HT1080 (cell line): ENCODE measurements at places on chromosomes 3 and 15. TPM values are rescaled to one million over a fixed set of nuclear protein-coding genes. Genes with fewer than 3 reads are reported as not detected.

DNA sequence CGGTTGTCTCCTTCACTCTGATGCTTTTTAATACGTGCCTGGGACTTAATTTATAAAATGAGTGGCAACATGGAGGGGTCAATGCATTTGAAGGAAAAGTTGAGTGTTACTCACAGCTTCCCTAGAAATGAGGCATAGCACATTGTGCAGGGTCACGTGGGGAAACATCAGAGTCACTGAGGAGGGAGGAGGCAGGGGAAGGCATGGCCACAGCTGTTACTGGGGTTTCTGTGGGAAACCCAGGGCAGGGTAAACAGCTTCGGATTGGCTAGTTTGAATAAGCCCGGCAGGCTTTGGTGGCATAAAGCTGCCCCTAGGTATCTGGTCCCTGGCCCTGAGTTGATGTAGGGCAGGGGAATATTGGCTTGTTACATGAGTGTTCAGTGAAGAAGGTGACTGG lies 98.9 kb upstream of the ST8SIA2 start:
- peak; percentile 32 for DNase-seq

DNA sequence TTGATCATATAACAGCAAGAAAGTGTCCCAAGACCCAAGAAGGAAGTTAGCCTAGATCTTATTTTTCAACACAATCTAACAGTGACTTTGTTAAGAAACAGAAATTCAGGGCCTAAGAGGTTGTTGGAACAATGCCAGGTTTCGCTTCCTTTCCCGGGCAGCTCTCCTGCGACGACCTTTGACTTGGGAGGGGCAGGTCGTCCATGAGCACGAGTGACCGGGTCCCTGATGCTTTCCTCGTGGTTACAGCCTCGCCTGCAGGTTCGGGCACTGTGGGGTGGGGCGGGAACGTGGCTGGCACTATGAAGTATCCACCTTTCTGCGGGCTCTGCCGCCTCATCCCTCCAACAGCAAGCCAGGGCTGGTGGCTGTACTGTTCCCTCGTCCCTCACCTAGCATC lies 90.1 kb upstream of the RGMA start:
- no peak for DNase-seq

Gene ZNF774
- total RNA-seq, result 0.76 and 0.87 TPM in 2 replicates

Gene NTRK3
- total RNA-seq, result 0.10 TPM in 1 of 2 replicates, not detected in the other

Gene CPNE9
- total RNA-seq, result not detected in 2 replicates

Gene SLC51B
- total RNA-seq, result not detected in 2 replicates

DNA sequence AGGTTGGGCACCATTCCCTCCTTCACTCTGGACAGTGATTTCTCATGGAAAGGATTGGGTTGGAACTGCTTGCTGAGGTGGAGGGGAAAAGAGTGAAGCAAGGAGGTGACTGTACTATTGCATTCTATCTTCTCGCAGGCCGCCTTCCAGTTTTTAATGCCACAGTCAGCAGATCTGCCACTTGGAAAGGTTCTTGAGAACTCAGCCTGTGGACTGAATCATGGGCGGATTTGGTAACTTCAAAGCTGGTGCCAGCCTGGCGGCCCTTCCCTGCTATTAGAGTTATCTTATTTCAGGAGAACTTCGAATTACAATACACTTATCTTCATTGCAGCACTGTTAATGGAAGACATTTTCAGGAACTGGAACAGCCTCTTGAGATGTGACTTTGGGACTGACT lies 23.1 kb upstream of the SLC28A2 start:
- no peak for DNase-seq

- peak; percentile 79 for DNase-seq
Measured at GRCh38 chr3:77038468-77038929, 1.4 kb upstream of the ROBO2 start.

Gene OR5K2
- not detected in 2 replicates for total RNA-seq

DNA sequence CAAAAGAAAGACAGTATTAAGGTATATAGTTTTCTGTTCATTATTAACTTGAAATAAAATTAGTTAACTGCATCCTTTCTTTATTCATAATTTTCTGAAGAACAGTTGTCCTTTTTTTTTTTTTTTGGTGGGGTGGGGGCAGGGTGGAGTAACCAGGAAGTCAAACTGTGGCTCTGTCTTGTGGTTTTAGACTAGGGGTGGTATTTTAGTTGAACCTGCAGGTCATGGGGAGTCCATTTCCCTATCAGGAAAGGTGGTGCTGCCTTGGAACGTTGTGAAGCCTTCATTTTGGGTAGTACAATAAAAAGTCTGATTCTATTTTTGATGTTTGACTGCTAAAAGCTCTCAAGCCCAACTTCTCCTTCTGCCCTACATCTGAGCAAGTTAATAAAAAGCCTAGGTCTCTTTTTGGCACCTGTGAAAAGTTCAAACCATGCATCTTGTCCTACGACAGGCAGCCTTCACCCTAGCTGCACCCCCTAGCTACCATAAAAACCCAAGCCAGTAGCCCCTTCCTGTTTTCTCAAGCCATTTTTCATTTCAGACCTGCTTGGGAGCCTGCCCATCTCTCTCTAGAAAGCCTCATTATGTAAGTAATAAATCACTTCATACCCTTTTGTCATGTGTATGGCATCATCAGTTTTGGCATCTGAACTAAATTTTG lies 31.2 kb upstream of the RIOX2 start:
- DNase-seq, result no peak

Gene SLC22A13
- 0.07 TPM in 1 of 2 replicates, not detected in the other for total RNA-seq

DNA sequence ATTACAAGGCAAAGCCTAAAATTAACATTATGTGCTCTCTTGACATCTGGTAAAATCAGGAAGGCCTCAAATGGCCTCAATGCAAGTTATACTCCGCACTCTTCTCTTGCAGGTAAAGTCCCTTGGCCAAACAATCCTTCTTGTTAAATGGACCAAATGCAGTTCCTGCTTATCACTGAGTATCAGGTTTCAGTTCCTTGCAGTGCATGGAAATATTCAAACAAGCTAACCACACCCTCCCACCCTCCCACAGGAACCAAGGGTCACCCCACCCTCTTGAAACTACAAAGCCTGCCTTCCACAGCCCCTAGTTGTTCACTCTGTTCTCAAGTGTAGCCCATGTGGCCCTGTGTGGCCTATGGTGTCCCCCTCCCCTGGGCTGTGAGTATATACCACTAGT lies 171.9 kb upstream of the CADPS start:
- DNase-seq, result no peak

DNA sequence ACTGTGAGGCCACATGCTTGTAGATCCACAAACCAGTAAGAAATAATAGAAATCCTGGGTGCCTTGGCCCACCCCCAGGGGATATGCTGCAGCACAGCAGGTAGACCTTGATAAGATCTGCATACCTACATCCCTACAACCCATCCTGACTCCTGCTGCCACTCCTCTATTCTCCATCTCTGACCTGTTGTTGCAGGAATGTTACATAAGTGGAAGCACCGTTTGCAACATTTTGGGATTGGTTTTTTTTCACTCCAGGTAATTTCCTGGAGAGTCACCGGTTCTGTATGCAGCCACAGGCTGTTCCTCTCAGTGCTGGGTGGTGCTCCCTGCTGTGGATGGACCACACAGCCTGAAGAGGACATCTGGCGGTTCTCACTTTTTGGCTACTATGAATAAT lies 16.1 kb upstream of the CSPG5 start:
- DNase-seq, result no peak

DNA sequence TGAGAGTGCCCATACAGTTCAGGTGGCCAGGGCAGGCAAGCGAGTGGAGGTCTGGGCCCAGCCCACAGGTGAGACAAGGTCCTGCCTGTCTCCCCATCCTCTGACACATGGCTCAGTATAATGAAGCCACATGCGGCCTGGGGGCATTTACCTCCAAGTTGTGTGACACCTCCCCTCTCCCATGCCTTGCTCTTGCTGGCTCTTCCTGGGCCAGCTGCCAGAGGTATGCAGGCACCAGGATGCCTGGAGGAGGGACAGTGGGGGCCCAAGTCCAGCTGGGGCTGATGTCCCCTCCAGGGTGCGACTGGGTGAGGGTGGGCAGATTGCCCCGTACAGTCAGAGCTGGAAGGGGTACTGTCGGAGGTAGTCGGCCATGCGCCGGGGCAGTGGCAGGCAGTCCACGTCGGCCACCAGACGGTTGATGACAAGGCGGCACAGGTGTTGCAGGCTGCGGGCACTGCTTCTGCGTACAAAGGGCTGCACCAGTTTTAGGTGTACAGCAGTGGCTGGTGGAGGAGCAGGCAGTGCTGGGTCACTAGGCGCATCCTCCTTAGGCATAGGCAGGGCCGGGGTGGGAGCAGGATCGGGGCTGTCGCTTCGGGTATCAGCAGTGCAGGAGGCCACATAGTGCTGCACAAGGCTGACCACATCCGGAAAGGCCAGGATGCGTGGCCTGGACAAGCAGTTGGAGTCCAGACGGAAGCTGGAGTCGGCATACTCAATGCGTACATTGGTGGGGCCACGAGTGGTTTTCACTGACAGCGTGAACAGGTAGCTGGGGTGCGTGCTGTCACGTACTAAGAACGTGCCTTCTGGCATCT lies 4.1 kb downstream of the CISH start:
- no peak for DNase-seq

Gene ROBO1
- total RNA-seq, result 14.2 and 15.1 TPM in 2 replicates

- no peak for DNase-seq
Measured at GRCh38 chr15:89205991-89206585, 15.3 kb downstream of the RLBP1 start.

DNA sequence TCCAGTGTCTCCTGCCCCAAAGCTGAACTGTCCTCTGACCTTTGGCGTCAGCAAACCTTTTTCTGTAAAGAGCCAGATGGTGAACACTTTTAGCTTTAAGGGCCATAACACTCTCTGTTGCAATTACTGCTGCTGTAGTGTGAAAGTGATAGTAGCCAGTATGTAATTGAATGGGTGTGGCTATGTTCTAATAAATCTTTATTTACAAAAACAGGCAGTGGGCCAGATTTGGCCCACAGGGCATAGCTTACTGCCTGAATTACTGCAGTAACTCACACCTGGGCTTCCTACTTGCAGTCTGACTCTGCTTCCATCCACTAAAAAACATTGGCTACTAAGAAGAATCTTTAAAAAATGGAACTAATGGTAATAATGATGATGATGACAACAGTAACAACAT lies 68.0 kb upstream of the SLC6A11 start:
- no peak for DNase-seq

GRCh38 chr3:150079029-150079739 lies 108.5 kb upstream of the PFN2 start:
- DNase-seq, result peak; percentile 64

Gene C2CD4B
- total RNA-seq, result not detected in 2 replicates

DNA sequence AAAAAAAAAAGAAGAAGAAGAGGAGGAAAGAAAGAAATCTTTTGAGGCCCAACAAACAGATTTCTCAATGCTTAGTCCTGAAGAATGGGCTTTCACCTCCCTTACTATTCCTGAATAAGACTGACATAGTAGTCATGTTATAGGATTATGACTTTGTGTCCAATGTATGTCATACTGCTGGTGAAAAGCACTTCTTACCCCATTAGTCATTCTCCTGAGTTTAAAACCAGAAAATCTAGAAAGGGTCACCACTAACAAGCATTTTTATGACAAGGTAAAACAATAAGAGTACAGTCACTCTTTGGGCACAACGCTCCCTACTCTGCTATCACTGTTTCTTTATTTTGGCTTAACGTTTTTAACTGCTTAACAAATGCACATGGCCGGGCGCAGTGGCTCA lies 88.2 kb downstream of the IGSF11 start:
- no peak for DNase-seq

DNA sequence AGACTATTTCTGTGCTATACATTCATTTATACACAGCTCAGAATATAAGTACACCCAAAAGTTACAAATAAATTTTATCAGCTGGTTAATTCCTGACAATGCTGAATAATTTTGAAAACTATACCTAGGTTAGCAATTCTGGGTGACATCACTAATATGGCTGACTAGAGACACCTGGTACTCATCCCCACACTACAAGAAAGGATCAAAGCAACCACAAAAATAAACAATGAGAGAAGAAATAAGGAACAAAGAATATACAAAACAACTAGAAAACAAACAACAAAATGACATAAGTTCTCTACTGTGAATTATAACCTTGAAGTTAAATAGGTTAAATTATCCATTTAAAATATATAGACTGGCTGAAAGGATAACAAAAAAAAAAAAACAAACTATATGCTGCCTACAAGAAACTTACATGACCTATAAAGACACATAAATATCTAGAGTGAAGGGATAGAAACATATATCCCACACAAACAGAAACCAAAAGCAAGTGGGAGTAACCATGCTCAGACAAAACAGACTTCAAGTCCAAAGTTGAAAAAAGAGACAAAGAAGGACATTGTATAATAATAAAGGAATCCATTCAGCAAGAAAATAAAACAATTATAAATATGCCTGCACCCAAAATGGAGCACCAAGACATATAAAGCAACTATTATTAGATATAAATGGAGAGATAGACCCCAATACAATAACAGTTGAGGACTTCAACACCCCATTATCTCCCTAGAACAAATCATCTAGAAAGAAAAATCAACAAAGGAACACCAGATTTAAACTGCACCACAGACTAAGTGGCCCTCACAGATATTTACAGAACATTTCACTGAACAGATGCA lies 57.8 kb downstream of the IMPG2 start:
- no peak for DNase-seq

GRCh38 chr3:67685499-67685898 lies 31.1 kb upstream of the SUCLG2 start:
- no peak for DNase-seq

- DNase-seq, result no peak
Measured at GRCh38 chr3:61595288-61595687, 33.9 kb downstream of the PTPRG start.

- no peak for DNase-seq
Measured at GRCh38 chr3:183904833-183905780, 20.4 kb upstream of the PARL start.

Gene CHRNA5
- 9.0 and 9.2 TPM in 2 replicates for total RNA-seq

Gene EFCC1
- not detected in 2 replicates for total RNA-seq

DNA sequence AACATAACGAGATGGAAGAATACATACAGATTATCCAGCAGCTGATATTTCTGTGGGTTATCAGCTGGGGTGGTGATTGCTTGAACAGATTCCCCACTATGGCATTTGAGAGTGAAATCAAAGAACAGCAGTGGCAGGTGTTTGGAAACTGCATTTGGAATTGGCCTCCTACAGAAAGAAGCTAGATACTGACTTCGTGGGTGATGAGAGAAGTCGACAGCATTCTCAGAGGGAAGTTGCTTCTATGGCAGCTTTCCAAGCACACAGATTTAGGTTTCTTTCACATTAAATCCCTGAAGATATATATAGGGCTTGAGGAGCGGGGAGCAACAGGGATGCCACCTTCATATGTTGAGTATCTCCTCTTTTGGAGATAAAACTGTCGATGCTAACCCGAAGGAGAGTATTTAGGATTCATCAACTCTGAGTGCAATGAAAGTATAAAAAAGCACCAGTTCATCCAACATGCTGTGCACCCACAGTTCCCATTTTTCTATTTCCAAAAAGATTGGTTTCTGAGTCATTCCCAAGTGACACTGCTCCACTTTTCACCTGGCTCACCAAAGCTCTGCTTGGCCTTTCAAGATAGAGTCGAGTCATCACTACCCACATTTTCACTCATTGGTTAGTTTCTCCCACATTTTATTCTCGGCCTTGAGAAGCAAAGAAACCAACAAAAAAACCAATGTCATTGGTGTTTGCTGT lies 579.8 kb upstream of the SUCLG2 start:
- DNase-seq, result no peak

Gene GOLGA8T
- total RNA-seq, result 0.06 and 0.17 TPM in 2 replicates
